ENCODE measurements at places on chromosomes 16 and 17.
A peak's percentile ranks its signal among the peaks of the same experiment; 100 is the strongest.

- H3K4me3 ChIP-seq = peak overlapping the region; percentile 49
- no peaks in the 10 kb centered on the region for H3K27me3 ChIP-seq
- H3K4me1 ChIP-seq = peaks cover 2% of the 10 kb centered on the region
- peak; percentile 84 for DNase-seq
These were observed 26.2 kb upstream of the OSGIN1 start for GRCh38 chr16:83926726-83927397.

GRCh38 chr17:63519972-63520882, 2.9 kb upstream of the KCNH6 start:
- no peak overlapping the region for H3K27ac ChIP-seq
- H3K36me3 ChIP-seq = no peaks in the 10 kb centered on the region
- H3K4me1 ChIP-seq = peaks cover 6% of the 10 kb centered on the region
- no peak for DNase-seq
- no peak overlapping the region for H3K4me3 ChIP-seq

DNA sequence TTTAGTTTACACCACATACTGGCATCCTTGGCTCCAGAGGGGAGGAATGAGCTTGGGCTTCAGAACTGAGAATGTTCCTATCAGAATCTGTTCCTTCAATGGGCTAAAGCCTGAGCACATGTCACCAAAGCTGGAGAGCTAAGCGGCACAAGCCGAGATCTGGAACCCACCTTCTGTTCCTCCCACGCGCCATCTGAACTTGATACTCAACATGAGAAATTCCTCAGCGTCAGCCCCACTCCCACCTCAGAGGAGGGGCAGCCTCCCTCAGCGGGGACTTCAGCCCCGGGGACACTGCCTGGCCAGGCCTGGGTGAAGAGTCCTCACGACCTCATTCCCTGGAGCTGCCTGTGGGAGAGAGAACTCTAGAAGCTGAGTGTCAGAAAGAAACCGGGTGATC, 22.8 kb upstream of the SLC47A1 start:
- no peaks in the 10 kb centered on the region for H3K4me1 ChIP-seq
- H3K4me3 ChIP-seq = no peak overlapping the region
- H3K27ac ChIP-seq = no peak overlapping the region
- no peaks in the 10 kb centered on the region for H3K36me3 ChIP-seq
- H3K27me3 ChIP-seq = no peaks in the 10 kb centered on the region

DNA sequence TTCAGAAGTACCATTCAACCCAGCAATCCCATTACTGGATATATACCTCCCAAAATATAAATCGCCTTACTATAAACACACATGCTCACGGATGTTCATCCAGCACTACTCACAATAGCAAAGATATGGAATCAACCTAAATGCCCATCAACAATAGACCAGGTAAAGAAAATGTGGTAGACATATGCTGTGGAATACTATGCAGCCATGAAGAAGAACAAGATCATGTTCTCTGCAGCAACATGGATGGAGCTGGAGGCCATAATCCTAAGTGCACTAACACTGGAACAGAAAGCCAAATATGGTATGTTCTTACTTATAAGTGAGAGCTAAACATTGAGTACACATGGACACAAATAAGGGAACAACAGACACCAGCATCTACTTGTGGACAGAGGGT, 7.8 kb downstream of the ALOX15 start:
- H3K27ac ChIP-seq = no peak overlapping the region
- H3K4me1 ChIP-seq = peaks cover 7% of the 10 kb centered on the region
- no peak overlapping the region for H3K4me3 ChIP-seq
- no peaks in the 10 kb centered on the region for H3K36me3 ChIP-seq

DNA sequence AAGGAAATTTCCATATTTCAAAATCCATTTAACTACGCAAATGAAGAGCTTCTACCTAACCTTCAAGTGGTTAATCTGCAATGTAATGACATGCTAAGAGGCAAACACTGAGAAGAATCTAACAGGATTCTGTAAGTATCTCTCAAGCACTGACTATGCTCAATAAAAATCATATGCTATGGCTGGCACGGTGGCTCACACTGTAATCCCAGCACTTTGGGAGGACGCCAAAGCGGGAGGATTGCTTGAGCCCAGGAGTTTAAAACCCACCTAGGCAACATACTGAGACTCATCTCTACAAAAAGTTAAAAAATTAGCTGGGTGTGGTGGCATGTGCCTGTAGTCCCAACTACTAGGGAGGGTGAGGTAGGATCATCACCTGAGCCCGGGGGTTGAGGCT, 32.7 kb downstream of the GNA13 start:
- no peaks in the 10 kb centered on the region for H3K27me3 ChIP-seq
- H3K36me3 ChIP-seq = no peaks in the 10 kb centered on the region
- DNase-seq = no peak
- H3K27ac ChIP-seq = no peak overlapping the region
- no peak overlapping the region for H3K4me3 ChIP-seq

GRCh38 chr17:28120766-28121165, 78.3 kb downstream of the NLK start:
- H3K27ac ChIP-seq = no peak overlapping the region
- no peaks in the 10 kb centered on the region for H3K27me3 ChIP-seq
- no peaks in the 10 kb centered on the region for H3K36me3 ChIP-seq
- peaks cover 4% of the 10 kb centered on the region for H3K4me1 ChIP-seq
- H3K4me3 ChIP-seq = no peak overlapping the region

DNA sequence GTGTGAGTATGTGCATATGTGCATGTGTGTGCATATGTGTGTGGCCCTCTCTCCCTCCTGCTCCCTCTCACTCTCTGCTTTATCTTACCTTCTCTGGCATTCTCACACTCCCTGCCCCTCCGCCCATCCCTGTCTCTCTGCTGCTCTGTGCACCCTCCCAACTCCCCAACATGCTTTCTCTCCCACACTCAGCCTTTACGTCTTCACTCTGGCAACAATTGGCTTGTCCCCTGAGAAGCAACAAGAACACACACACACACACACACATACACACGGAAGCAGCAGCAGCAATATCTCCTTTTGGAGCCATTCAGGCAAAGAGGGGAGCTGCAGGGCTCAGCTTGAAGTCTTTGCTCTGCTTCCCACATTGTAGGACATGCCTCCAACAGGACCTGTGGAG, 27.8 kb downstream of the PITPNM3 start:
- H3K27ac ChIP-seq = no peak overlapping the region
- no peaks in the 10 kb centered on the region for H3K36me3 ChIP-seq
- peaks cover 1% of the 10 kb centered on the region for H3K4me1 ChIP-seq
- no peaks in the 10 kb centered on the region for H3K27me3 ChIP-seq
